ENCODE measurements at places on chromosomes 1 and 21.

- no peak for DNase-seq
Measured at GRCh38 chr1:117859901-117860300, 69.5 kb downstream of the GDAP2 start.

GRCh38 chr1:104624538-104624937 is 874.8 kb downstream of the AMY1C start:
- no peak for DNase-seq

DNA sequence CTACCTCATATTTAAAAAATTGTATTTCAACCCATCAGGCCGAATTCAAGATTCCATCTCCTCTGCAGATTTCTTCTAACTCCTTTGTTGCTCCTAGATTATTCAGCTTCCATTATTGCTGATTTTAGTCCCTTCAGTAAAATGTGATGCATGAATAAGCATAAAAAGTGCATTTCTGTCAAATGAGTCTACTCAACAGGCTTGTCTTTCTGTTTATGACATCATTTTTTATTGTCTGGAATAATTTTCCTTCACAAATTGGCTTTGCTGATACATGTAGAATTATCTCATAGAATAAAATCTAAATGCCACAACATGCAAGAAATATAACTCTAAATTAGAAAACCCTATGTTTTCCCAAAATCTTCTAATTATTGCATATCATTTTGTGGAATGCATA is 1.6 kb upstream of the OR2M5 start:
- DNase-seq = no peak

DNA sequence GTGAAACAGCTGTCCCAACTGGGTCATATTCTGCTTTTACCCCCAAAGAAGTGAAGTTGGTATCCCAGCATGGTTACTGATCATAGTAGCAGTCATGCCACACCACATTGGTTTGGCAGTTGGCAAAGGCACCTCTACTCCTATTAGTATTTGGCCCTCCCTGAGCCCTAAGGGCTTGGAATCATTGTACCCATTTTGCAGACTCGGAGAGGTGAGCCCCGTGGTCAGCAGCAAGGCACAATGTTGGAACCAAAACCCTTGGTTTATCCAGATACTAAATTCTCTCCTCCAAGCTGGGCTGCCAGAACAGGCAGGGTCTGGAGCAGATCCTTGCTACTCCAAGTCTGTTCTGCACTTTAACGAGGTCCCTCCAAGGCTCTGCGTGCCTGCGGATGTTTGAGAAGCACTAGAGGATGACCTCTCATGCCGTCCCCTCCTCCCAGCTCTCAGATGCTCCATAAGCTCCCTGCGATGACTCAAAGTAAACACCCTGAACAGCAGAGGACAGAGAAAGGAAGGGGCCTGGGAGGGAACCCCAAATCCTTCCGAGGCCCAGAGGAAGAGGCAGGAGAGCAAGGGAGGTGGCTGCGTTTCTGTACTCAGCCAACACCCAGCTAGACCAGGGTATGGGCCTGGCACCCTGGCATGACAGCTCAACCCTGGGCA is 89.3 kb downstream of the PAX7 start:
- DNase-seq = no peak

DNA sequence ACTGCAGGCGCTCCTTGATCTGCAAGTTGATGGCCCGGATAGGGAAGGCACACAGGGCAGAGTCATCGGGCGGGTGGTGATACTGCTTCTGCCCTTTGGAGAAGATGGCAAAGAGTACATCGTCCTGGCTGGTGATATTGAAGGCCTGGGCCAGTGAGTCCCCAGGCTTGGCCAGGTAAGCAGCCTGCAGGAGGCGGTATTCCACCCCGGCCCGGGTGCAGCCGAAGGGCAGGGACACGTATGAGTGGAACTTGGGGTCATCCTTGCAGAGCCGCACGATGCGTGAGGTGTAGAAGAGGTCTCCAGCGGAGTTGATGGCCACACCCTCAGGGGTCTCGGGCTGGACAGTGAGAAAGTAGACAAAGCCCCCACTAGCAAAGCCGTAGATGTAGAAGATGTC is 27.4 kb downstream of the PLXNA2 start:
- no peak for DNase-seq

DNA sequence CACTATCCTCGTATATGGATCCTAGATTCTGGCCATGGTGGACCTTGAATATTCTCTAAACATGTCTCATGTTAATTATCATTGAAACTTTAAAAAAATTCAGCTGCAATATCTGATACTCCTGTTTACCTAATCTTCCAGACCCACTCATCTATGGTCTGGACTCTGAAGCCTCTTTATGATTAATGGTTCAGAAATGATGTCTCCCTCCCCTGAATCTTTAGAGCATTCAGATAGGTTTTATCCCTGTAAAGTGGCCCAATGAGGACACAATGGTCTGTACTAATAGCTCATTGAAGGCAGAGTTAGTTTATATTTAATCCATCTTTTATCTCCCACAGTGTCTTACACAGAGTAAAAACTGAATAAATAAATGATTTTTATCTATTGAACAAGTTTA is 53.0 kb upstream of the DUSP10 start:
- DNase-seq = no peak

- no peak for DNase-seq
Measured at GRCh38 chr1:76998582-76999223, 131.4 kb downstream of the ST6GALNAC5 start.
